ENCODE measurements at places on chromosomes 6 and 20. TPM values are rescaled to one million over a fixed set of nuclear protein-coding genes. Genes with fewer than 3 reads are reported as not detected.

The PNLDC1 gene
- not detected for total RNA-seq

The PPP1R3D gene
- total RNA-seq: 5.6 TPM

The CLDN20 gene
- not detected for total RNA-seq

The FAXC gene
- total RNA-seq: 7.6 TPM

The TFAP2C gene
- 12.8 TPM for total RNA-seq

The TNFRSF6B gene
- total RNA-seq: 8.3 TPM

The NDUFAF5 gene
- 34.7 TPM for total RNA-seq

The FLRT3 gene
- total RNA-seq: 93.6 TPM

The TBC1D7 gene
- total RNA-seq: 21.0 TPM

The SOBP gene
- 0.33 TPM for total RNA-seq

The SYNDIG1 gene
- total RNA-seq: 17.5 TPM

The ALDH5A1 gene
- total RNA-seq: 3.0 TPM

The DPPA5 gene
- total RNA-seq: not detected

The PSMB8 gene
- total RNA-seq: 21.0 TPM

The TXLNB gene
- total RNA-seq: not detected

The ZSCAN23 gene
- total RNA-seq: 3.6 TPM

The EGFL8 gene
- total RNA-seq: 7.8 TPM

The MC3R gene
- total RNA-seq: not detected

The MUCL3 gene
- not detected for total RNA-seq

The FAM210B gene
- total RNA-seq: 51.6 TPM

The BMP7 gene
- total RNA-seq: not detected

The RFX6 gene
- total RNA-seq: not detected

The TCP11 gene
- total RNA-seq: not detected

The PAK5 gene
- total RNA-seq: not detected

The GLP1R gene
- total RNA-seq: not detected

The PTGIS gene
- 0.17 TPM for total RNA-seq

The PAX1 gene
- not detected for total RNA-seq

The BHLHE23 gene
- total RNA-seq: not detected

The PTPRA gene
- 39.2 TPM for total RNA-seq

The ENPP5 gene
- 27.0 TPM for total RNA-seq

The KCNG1 gene
- total RNA-seq: 43.9 TPM

The DNAAF9 gene
- total RNA-seq: 23.7 TPM

The LGSN gene
- total RNA-seq: not detected

The MYO6 gene
- total RNA-seq: 49.8 TPM

The BPIFB4 gene
- total RNA-seq: not detected

The TBXT gene
- not detected for total RNA-seq

The FOXC1 gene
- total RNA-seq: 15.8 TPM

The CST4 gene
- total RNA-seq: not detected

The LRFN2 gene
- not detected for total RNA-seq

The HLA-DRB5 gene
- total RNA-seq: not detected

The SLC22A1 gene
- total RNA-seq: 2.5 TPM

The TTLL9 gene
- 0.17 TPM for total RNA-seq

The DBNDD2 gene
- total RNA-seq: 8.3 TPM

The SLC22A2 gene
- total RNA-seq: not detected

Measured in mammary epithelial cell (primary cell).